AG09309 (cell line): ENCODE measurements at places on chromosomes 6 and 20.

DNA sequence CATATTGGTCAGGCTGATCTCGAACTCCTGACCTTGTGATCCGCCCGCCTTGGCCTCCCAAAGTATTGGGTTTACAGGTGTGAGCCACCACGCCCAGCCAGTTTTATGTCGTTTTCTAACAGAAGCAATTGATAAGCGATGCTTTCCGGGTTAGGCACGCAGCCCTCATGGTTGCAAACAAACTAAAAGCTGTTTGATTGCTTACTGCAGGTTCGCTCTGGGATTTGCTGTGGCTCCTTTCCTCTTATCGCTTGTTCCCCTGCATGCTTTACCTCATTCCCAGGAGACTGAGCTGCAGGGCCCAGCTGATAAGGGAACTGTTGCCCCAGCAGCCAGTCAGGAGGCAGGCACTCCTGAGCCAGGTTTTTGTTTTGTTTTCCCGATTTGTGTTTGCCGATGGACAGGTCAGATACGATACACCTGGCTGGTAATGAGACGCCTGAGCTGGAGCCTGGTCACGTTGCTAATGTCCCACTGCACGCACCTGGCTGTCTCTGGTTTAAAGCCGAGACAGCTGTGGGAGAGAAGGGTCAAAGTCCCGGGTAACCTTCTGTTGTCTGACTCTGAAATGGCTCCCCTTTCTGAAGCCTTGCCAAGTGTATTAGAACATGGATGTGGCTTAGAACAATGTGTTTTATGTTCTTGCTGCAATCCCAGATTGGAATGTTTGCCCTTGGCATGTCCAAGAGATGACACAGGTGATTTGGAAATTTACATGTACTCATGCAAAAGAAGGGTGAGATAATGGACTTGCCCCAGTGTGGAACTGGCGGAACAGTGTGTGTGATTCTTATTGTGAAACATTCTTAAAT lies 19.9 kb downstream of the DSP start:
- no peak for DNase-seq

- DNase-seq: no peak
Observed at GRCh38 chr6:41644297-41644879, 6.1 kb downstream of the MDFI start.

GRCh38 chr20:18057994-18058349 lies 256 bp upstream of the OVOL2 start:
- DNase-seq: no peak

DNA sequence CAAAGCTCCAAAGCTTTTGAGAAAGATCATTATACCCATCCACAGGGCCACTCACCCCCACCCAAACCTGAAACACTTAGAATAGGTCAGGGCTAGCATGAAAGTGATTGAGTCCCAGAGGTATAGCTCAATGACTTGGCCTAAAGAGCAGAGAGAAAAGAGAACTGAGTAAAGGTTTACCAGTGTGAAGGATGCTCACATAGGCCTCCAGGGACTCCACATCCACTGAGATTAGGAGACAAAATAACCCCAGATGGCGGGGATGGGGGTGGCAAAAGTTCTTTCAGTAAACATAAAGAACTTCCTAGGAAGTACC lies 12.2 kb downstream of the SAYSD1 start:
- DNase-seq: no peak

- DNase-seq: no peak
Observed at GRCh38 chr20:43194137-43194536, 4.4 kb upstream of the PTPRT start.

GRCh38 chr6:16038938-16039337 lies 89.9 kb upstream of the MYLIP start:
- no peak for DNase-seq
